ENCODE measurements at places on chromosomes 16 and 17.

- DNase-seq: peak; percentile 41
Observed at GRCh38 chr17:50560931-50561745, 623 bp downstream of the CACNA1G start.

GRCh38 chr17:39240631-39241030 lies 14.9 kb upstream of the STAC2 start:
- DNase-seq: no peak

- DNase-seq: no peak
Observed at GRCh38 chr17:68957944-68958343, 2.8 kb upstream of the ABCA8 start.

DNA sequence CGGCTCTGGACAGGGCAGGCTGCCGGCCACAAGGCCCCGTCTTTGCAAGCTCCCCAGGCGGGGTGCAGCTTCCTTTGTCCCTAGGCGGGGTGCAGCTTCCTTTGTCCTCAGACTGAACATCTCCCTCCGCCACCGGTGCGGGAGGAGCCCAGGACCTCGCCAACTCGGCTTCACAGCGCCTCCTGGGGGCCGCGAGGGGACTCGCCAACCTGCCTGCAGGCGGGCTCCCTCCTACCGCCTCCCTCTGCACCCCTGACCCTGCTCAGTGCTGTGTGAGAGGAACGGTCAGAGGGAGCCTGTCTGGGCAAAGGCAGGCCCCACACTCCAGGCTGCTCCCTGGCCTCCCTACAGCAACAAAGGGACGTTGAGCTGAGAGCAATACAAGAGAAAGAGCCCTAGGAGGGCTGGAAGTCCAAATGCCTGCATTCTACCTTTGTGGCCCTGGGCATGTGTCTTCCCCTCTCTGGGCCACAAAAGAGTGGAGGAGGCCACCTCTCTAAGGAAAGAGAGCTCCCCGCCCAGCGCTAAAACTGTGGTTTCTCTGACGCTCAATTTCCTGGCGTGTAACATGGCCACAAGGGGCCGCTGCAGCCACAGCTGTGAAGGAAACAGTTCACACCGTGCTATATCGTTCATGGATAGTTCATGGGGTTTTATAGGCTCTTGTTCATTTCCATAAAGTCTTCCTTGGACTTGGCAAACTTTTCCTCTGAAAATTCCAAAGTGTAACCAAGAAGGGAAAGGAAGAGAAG lies 20.9 kb upstream of the KRT19 start:
- peak; percentile 94 for DNase-seq

DNA sequence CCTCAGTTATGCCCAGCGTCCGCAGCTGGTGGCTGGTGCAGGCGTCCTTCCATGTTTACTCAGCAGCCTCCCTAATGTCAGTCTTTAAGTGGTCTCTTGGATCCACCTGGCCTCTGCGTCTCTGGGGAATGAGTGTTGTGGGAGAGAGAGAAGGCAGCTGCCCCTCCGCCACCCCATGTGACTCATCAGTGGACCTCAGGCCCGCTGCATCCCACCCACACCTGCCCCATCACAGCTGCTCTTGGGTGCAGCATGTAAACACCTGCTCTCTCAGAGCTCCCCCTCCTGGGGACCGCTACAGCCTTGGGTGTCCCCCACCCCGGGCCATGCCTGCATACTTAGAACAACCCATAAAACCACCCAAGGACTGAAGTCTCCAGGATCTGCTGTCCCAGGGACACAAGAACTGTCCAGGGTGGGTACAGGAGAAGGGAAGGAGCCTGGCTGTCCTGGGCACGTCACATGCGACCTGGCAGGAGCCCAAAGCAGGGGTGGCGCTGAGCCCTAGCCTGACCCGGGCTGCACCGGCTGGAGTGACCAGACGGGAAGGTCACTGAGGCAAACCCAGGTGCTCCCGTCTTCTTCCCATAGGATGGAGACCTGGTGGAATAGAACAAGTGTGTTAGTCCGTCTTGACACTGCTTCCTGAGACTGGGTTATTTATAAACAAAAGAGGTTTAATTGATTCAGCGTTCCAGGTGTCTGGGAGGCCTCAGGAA lies 4.2 kb downstream of the C16orf90 start:
- no peak for DNase-seq

GRCh38 chr17:50681263-50682200 lies 26.2 kb downstream of the ANKRD40 start:
- no peak for DNase-seq

DNA sequence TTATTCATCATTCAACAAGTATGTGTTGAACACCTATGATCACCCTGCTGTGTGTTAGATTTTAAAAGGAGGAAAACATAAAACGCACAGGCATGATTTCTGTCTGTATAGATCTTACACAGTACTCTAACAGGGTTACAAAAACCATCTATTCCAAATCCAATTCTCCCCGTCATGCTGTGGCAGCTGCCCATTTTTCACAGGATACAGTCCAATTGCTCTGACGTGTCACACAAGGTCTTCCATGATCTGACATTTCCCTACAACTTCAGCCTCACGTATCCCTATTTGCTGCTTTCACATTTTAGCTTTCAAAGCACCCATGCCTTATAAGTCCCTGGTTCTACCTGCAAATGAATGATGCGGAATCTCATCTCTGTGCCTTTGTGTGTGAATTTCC lies 67.0 kb upstream of the CNTNAP4 start:
- no peak for DNase-seq

GRCh38 chr17:63751806-63752205 lies 10.2 kb upstream of the STRADA start:
- DNase-seq: peak; percentile 72

GRCh38 chr16:10561001-10561400 lies 19.4 kb downstream of the EMP2 start:
- no peak for DNase-seq
